ENCODE measurements at places on chromosomes 5 and 9.

DNA sequence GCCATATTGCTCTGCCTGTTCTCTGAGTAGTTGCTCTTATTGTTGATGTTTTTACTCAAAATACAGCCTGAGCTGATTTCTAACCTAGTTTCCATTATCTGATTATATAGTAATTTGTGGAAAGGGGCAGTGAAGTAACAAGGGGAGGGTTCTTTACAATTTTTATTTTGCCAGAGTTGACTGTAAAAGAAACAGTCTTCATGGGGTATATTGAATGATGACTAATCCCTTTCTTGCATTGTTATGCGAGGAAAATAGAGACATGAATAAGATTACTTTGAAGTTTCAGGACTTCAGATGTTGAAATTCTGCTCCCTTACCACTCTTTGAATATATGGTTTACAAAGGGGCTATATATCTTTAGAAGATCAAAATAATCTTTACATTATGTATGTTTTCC, 9.1 kb upstream of the LRRC70 start:
- no peak for DNase-seq

DNA sequence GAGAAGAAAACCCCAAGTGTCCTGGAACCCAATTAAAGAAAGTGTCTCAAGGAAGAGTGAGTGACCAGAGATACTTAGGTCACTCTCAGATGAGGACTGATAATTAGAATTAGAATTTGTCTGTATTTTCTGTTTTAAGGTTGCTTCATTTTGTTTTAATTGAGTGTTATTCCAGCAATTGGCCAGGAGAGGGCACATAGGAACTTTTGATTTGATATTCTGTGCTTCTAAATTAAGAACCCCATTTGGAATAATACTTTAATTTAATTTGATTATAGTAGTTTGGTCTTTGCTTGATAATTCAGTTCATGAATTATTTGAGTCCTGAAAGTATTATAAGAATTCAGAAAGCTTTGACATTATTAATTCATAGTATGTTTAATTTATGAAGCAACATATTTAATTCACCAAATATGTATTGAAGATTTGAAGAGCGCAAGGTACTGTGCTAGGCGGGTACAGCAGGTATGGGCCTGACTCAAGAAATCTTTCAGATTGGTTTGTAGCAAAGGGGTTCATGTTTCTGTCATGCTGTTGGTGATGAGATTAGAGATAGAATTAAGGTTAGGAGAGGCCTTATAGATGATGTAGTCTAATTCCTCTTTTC, 4.9 kb downstream of the MRPL22 start:
- no peak for DNase-seq

DNA sequence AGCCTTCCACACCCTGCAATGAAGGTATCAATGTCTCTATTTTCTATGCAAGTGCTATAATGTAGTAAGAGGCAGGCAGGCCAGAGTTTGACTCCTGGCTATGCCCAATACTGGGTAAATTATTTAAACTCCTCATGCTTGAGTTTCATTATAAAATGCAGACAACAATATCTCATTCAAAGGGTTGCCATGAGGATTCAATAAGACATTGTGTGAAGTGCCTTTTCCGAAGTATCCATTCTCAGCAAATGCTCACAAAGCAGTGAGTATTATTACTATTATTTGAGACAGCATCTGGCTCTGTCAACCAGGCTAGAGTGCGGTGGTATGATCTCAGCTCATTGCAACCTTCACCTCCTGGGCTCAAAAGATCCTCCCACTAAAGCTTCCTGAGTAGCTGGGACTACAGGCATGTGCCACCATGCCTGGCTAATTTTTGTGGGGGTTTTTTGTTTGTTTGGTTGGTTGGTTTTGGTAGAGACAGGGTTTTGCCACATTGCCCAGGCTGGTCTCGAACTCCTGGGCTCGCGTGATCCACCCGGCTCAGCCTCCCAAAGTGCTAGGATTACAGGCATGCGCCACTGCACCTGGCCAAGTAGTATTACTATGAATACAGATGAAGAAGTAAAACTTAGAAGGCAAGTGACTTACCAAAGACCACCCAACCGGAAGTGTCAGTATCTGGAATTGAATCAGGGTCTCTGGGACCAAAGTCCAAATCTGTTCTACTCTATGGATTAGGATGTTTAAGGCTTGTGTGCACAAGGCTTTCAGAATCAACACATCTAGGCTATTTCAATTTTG, 18.8 kb downstream of the ADAM19 start:
- DNase-seq: no peak

DNA sequence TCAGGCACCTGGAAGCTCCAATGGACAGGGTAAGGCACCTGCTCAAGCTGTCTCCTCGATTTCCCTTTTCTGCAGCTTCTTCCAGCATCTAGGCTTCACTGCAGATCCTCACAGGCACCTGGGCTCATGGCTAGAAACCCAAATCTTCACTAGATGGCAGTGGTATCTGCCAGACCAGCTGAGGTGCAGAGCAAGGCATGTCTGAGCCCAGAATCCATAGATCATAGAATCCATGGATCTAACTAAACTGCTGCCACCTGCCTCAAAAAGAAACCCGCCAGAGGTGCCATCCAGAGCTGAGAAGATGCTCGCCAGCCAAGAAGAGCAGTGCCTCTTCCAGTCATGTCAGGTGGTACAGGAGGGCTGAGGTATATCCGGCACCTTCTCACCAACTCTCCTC, 6.9 kb downstream of the SHC3 start:
- no peak for DNase-seq

- no peak for DNase-seq
Observed at GRCh38 chr9:137117269-137117731, 2.8 kb upstream of the DPP7 start.

DNA sequence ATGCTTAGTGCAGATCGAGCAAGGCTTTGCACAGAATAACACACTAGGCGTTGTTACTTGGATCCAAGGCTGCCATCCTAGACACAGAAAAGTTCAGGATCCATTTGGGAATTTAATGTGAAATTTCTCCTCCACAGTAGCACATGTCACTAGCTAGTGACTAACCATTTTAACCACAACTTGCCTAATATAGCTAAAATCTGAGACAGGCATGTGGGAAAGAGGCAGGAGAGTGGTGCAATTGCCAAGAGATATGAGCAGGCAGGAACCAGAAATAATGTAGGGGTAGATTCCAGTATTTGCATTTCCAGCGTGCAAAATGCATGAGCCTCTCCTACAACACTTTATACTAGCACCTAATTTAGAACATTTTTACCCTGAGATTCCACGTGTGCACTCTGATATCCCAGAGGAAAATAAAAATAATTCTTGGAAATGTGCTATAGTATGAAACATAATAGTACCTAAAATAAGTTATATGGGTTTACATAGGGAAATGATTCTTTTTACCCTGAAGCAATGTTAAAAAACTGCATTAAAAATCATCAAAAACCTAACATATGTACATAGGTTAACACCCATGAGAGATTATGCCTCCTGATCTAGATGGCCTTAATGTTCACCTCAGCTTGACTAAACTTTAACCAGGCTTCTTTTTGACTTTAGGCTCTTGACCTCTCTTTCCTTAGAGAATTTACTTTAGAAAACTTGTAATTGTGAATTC, 1230.6 kb upstream of the NUDT12 start:
- DNase-seq: no peak

DNA sequence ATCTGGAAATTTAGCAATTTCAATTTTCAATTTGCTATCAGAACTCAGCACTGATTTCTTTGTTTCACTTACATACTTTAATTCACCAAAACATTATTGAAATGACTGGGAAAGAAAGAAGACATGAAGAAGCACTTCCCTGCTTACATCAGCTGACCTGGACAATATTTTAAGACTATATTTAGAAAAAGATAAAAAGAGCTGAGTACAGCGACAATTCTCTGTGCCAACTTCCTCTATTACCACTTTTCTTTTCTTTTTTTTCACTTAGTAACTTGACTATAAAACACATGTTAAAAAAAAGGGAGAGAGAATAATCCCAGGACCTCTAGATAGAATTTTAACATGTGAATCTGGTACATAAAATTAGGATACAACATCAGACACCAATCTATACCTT, 35.6 kb downstream of the MEF2C start:
- no peak for DNase-seq

- DNase-seq: no peak
Observed at GRCh38 chr9:27505744-27506161, 18.3 kb upstream of the IFNK start.

DNA sequence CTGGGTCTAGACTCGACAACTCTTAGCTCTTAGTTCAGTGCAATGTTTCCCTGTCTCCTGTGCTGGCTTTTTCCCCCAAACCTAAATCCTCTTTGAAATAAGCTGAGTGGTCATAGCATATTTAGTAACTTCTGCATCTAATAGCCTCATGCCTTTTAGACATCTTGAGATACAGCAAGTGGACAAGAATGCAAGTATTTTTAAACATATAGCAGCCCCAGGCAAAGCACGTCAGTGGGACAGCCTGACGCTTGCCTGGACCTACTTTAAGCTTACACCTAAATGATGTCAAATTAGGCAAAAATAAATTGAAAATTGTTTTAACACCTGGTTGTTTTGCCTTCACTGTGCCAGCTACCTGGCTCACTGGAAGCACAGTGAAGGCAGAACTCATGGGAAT, 8.0 kb downstream of the C9 start:
- no peak for DNase-seq

DNA sequence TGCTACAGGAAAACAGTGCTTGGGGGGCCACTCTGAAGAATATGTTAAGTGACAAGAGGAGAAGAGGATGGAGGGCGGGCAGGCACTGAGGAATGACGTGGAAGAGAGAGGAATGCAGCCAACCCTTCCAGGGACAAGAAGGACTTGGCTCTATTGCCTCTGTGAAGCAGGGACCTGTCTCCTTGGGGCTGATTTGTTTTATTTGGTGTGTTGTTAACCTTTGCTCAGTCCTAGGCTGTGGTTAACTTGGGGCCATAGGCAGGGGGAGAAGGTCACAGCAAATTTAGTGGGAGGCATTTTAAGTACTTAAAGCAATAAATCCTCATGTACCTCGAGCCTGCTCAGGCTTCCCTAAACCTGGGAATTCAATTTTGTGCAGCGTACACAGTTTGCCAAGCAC, 39.9 kb downstream of the KIF4B start:
- DNase-seq: no peak

DNA sequence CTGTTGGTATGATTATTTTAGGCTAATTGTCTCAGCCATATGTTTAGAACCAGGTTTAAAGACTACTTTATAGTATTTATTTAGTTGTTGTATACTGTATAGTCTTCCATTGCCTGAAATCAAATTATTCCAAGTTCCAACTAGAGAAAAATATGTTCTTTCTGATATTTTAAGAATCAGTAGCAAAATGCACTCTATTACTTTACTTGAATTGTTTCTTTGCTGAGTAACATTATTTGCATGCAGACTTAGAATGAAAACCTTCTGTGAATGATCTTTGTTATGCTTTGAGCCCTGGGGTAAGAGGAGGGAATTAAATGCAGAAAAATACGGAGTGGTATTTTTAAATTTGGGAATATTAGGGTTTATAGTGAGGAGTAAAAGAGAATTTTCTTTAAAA, 47.9 kb downstream of the MEGF10 start:
- DNase-seq: no peak

DNA sequence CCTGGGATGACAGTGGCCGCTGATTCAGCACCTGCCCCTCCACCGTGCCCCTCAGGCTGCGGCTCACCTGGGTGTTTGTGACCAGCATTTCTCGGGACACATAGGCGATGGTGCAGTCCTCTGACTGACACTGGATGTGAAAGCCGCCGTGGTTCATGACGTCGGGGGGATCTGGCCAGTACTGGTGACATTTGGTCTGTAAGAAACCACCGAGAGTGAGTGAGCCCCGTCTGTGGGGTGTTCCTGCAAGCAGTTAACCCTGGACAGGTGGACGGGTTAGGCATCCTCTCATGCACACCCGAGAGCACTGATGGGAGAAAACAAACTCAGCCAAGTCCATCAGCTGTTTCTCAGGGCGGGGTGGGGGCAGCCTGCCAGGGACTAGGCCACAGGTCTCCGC, 62.5 kb upstream of the EPB41L4B start:
- no peak for DNase-seq

DNA sequence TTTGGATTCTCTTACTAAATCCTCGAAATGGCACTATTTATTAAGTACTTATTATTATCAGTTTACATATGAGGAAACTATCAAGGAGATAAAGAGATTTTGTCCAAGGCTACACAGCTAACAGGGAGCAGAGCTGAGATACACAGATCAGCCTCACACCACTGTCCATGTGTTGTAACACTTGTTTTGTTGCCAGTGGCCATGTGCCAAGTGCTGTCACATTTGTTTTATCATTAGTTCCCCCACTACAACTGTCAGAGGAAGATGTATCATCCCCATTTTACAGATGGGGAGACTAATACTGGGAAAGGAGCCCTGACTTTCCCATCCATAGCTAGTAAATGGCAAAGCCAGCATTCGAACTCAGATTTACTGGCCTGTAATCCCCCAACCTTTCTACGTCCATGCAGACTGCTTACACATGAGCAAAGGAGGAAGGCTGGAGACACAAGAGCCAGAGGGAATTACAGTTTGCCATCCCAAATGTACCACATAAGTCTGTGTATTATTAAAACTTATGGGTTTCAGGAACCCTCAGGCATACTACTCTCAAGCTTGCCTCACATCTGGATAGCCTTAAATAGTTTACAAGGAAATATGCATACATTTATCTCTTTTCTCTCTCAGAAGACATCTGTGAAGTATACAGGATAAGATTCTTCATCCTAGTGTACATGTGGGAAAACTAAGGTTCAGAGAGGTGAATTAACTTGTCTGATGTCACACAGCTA, 25.1 kb downstream of the PAPPA start:
- DNase-seq: no peak

DNA sequence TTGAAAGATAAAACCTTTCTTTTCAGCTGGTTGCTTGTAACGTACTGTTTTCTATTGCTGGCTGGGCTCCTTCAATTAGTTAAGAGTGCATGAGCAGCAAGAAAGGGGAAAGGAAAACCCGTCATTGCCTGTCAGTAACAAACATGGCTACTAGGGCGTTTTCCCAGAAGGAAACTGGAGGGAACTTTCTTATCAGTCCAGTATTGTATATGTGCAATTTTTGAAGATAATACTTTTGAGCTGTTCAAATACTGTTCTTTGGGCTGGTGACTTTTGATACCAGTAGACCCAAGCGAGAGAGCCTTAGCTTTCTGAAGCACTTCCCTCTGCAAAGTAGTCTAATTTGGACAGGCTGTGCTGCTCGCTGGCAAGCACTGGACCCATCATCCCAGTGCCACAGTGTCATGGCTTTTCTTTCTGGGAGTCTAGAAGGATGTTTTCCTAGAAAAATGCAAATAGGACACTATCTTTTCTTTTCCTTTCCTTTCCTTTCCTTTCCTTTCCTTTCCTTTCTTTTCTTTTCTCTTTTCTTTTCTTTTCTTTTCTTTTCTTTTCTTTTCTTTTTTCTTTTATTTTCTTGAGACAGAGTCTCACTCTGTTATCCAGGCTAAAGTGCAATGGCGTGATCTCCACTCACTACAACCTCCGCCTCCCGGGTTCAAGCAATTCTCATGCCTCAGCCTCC, 149.9 kb upstream of the SMIM23 start:
- no peak for DNase-seq

DNA sequence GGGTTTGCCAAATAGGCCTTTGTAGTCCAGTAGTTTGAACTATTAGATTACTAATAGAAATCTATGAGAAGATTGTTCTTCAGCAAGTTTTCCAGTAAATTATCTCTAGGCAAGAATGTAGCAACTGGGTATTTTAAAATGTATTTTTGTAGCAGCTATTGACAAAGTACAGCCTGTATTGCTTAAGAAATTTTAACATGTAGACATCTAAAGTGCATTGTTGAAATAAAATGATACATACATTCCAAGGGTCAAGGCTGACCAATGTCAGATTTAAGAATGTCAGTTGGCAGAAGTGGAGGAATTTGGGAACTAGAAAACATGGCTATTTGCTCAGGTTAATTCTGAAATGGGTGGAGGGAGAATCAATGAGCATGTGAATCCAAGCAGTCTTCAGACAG, 57.5 kb upstream of the ZSWIM6 start:
- no peak for DNase-seq
